ENCODE measurements at places on chromosomes 2 and 18.

- DNase-seq, result no peak
These were observed 115.1 kb downstream of the NBAS start for GRCh38 chr2:15445891-15446562.

GRCh38 chr18:28185121-28185520, 8.2 kb upstream of the CDH2 start:
- no peak for DNase-seq

- peak; percentile 84 for DNase-seq
These were observed 115.2 kb downstream of the FAM210A start for GRCh38 chr18:13611142-13611600.

GRCh38 chr2:37566517-37566981, 104.9 kb downstream of the CDC42EP3 start:
- no peak for DNase-seq

GRCh38 chr2:46844443-46844842, 71.2 kb downstream of the MCFD2 start:
- DNase-seq, result no peak

DNA sequence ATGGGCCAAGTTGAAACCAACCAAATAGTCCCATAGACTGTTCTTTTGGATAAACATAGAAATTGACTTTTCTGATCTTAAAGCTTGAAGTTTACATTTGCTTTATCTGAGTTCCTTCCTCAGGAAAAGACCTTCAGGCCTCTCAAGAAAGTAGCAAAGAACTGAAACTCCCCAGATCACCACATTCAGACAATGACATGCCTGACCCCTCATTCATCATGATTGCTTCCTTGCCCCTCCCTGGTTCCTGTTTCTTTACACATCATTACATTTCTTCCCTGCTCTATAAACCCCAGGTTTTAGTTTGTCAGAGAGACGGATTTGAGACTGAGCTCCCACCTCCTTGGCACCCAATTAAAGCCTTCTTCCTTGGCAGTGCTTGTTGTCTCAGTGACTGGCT, 83.6 kb upstream of the ST3GAL5 start:
- DNase-seq, result no peak

DNA sequence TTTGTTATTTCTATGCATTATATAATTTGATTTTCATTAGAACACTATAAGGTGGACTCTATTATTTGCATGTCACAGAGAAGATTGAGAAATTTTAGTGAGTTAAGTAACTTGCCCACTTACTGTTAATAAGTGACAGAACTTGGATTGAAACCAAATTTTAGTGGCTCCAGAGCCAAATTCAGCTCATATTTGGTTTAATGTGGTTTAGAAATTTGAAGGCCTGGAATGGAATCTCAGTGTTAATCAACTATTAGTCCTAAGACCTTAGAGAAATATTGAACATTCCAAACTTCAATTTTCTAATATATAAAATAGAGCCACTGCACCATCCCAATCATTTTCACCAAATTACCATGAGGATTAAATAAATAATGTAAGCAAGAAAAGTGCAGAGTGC, 281.6 kb downstream of the ZNF385B start:
- DNase-seq, result no peak

GRCh38 chr2:138948070-138948539, 167.9 kb upstream of the NXPH2 start:
- no peak for DNase-seq

DNA sequence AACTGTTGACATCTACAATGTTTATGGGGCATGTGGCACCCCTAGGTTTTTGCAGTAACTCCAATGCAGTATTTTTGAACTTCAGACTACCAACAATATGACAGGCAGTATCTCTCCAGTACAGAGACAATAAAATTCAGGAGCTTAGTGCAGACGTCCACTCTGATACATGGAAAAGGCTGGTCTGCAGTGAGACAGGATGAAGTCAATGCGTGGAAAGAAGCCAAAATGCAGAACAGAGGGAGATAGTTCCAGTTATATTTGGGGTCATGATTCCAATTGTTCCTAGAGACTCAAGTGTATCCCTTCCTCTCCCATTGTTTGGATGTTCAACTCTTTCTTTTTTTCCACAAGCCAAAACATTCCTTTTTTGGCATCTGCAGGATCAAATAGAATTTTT, 18.7 kb upstream of the SMAD2 start:
- DNase-seq, result no peak

Data from caudate nucleus (tissue), 63 donors.